CD4-positive, alpha-beta memory T cell (primary cell): ENCODE measurements at places on chromosomes 2 and 18. TPM values are rescaled to one million over a fixed set of nuclear protein-coding genes. Genes with fewer than 3 reads are reported as not detected.

GRCh38 chr18:73843455-73843854 is 304.2 kb downstream of the FBXO15 start:
- no peaks in the 10 kb centered on the region for H3K27me3 ChIP-seq
- H3K27ac ChIP-seq = no peak overlapping the region
- H3K36me3 ChIP-seq = no peaks in the 10 kb centered on the region

DNA sequence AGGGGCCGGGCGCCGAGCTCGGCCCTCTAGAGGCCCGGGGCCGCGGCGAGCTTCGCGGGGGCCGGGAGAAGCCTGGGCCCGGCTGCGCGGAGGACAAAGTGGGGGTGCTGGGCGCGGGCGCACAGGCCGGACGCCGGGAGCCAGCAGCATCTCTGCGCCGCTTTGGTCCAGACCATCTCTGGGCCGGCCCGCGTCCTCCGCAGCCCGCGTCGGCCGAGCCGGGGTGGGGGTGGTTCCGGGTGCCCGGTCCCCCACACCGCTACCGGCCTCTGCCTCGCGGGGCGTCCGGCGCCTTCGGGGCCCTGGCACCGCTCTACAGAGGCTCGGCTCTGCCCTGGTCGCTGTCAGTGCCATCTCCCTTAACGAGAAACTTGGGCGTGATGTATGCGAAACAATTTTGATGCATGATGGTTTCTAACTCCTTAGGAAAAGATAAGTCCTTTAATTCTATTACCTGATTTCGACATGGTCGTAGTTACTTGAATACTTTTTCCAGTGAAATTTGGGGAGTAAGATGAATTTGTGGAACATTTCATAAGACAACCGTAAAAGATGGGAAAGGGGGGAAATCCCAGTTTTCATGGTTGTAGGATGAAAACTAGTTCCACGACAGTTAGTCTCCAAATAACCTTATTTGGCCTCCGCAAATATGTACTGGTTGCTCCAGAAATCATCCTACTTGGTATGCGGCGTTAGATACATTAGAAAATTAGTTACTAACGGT is 562 bp downstream of the TWSG1 start:
- no peak for DNase-seq
- H3K27me3 ChIP-seq = no peaks in the 10 kb centered on the region
- H3K4me3 ChIP-seq = peak overlapping the region; percentile 62
- H3K4me1 ChIP-seq = peaks cover 17% of the 10 kb centered on the region

GRCh38 chr2:215269397-215270117 is 42.3 kb upstream of the ATIC start:
- H3K36me3 ChIP-seq = no peaks in the 10 kb centered on the region
- no peaks in the 10 kb centered on the region for H3K4me1 ChIP-seq
- peak; percentile 47 for DNase-seq
- H3K27ac ChIP-seq = no peak overlapping the region
- no peak overlapping the region for H3K4me3 ChIP-seq

DNA sequence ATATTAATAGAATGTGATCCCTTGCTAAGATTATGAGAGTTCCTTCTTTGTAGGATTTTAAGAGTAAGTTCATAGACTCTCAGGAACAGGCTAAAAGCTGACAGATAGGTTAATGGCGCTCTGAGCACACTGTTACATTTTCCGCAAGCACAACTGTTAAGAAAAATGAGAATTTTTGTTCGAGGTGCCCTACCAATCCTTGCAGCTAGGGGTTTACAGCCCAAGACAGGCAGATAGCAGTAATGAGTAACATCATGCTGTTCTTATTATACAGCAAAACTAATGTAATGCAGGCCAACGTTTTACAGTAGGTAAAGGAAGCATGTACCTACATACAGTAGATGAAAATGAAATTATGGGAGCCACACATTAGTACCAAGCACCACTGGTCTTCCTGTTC is 11.2 kb upstream of the BOD1L2 start:
- no peaks in the 10 kb centered on the region for H3K27me3 ChIP-seq
- no peaks in the 10 kb centered on the region for H3K4me1 ChIP-seq
- DNase-seq = no peak
- H3K4me3 ChIP-seq = no peak overlapping the region
- H3K27ac ChIP-seq = no peak overlapping the region
- H3K36me3 ChIP-seq = no peaks in the 10 kb centered on the region

DNA sequence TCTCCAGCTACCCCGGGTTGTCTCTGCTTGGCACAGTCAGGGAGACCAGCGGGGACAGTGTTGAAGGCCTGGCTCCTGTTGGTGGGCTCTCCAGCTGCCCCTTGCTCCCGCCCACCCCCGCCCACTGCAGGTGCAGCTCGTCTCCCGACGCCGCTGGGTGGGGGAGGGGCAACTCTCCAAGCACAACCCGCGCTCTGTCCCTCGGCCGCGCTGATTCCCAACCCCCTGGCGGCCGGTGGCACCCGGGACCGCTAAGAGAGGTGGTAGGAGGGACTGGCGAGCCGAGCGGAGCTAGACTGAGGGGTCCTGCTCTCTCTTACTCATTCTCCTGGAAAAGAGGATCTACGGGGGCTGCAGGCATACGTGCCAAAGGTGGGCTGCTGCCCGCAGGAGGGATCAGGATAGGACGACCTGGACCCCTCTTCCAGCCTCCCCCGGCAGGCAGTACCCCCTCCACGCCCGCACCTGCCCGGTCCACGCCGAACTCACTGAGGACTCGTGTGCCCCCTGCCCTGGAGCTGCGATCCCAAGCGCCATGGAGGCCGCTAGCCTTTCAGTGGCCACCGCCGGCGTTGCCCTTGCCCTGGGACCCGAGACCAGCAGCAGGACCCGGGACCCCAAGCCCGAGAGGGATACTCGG is 44.5 kb downstream of the DDX18 start:
- no peak for DNase-seq
- H3K36me3 ChIP-seq = no peaks in the 10 kb centered on the region
- H3K4me3 ChIP-seq = no peak overlapping the region
- H3K4me1 ChIP-seq = no peaks in the 10 kb centered on the region
- no peak overlapping the region for H3K27ac ChIP-seq

GRCh38 chr18:77103991-77104531 is 28.5 kb downstream of the MBP start:
- no peaks in the 10 kb centered on the region for H3K27me3 ChIP-seq
- peaks cover 99% of the 10 kb centered on the region for H3K4me1 ChIP-seq
- peak overlapping the region; percentile 33 for H3K27ac ChIP-seq
- DNase-seq = no peak
- no peak overlapping the region for H3K4me3 ChIP-seq
- peaks cover 15% of the 10 kb centered on the region for H3K36me3 ChIP-seq

DNA sequence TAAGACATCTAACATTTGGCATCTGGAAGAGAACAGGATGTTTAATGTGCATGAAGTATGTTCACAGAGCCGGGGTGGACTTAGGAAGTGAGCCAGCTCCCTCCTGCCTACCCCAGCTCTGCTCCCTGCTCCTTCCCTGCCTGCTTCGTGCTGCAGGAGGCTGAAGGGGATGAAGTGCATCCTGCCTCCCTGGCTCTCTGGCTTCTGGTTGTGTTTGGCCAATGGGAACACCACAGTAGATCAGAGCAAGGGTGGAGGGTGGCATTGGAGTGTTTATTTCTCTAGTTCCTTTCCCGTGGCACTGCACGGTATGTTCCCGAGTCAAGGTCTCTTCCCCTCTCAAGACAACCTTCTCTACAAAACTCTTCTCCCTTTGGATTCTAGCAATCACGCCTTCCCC is 379.9 kb downstream of the CLIP4 start:
- H3K27ac ChIP-seq = no peak overlapping the region
- no peaks in the 10 kb centered on the region for H3K27me3 ChIP-seq
- no peak for DNase-seq
- no peak overlapping the region for H3K4me3 ChIP-seq

DNA sequence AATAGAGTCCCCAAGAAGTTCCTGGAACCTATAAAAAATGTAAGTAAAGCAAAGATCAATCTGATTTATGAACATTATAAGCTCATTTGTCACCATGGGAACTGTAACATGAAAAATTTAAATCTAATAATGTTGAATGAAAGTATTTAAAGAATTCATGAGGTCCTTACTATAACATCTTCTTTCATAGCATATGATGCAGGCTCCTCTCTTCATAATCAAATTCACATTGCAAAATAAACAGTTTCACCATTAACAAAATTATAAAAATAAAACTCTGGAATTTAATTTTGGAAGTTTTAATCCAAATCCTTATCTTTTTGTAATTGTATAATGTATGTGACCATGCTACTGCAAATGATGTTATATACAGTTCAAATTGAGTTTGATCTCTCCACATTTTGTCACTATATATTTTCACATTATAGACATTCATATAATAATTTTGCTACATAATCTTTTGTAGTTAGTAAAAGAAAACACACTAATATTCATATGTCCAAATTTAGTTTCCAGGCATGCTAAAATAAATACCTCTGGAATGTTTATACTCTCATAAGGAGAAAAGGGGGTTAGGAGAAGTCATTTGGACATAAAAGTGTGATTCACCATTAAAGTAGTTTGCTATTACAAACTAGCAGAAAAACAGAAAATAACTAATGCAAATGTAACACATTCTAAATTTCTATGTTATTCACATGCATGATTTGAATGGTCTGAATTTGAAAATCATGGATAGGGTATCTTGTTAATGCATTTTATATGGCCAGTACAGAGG is 954.1 kb downstream of the DSC3 start:
- DNase-seq = no peak
- H3K36me3 ChIP-seq = no peaks in the 10 kb centered on the region
- H3K27me3 ChIP-seq = no peaks in the 10 kb centered on the region
- no peak overlapping the region for H3K27ac ChIP-seq
- no peak overlapping the region for H3K4me3 ChIP-seq
- no peaks in the 10 kb centered on the region for H3K4me1 ChIP-seq

GRCh38 chr2:166572937-166573336 is 78.9 kb upstream of the SCN7A start:
- no peak overlapping the region for H3K27ac ChIP-seq
- no peaks in the 10 kb centered on the region for H3K4me1 ChIP-seq
- no peaks in the 10 kb centered on the region for H3K36me3 ChIP-seq
- DNase-seq = no peak

DNA sequence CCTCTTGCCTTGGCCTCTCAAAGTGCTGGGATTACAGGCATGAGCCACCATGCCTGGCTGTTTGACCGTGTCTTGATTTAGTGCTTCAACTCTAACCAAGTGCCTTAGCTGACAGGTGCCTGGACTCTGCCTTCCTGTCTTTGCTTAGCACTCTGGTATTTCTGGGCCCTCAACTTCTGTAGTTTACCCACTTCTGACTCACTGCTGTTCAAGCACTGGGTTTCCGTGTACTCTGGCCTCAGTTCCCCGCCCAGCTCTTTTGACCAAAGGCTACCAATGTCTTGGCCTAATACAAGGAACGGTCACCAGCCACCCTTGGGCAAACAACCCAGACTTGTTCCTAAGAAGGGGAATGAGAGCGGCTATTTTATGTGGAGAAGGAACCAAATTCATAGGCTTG is 35.7 kb upstream of the CABLES1 start:
- H3K36me3 ChIP-seq = no peaks in the 10 kb centered on the region
- no peaks in the 10 kb centered on the region for H3K4me1 ChIP-seq
- H3K4me3 ChIP-seq = no peak overlapping the region
- DNase-seq = no peak

DNA sequence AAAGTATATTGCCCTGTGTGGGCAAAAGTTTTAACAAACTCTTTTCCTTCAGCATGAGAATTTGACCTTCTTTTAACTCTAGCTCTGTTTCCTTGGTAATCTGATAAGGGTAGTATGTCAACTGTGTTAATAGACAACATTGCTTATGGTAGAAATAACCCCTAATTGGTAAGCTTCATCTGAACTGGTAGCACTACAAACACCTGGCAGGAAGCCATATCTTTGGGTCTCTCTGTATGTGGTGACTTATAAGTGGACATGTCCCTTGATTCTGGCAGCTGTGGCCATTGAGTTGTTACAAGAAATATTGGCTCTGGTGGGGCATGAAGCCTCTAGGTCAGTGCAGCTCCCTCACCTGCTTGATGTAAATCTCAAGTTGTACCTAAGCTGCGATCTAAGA is 46.9 kb downstream of the MBD5 start:
- no peaks in the 10 kb centered on the region for H3K27me3 ChIP-seq
- H3K27ac ChIP-seq = no peak overlapping the region
- no peaks in the 10 kb centered on the region for H3K4me1 ChIP-seq

- no peak overlapping the region for H3K4me3 ChIP-seq
- H3K36me3 ChIP-seq = peaks cover 36% of the 10 kb centered on the region
- H3K4me1 ChIP-seq = no peaks in the 10 kb centered on the region
- no peak overlapping the region for H3K27ac ChIP-seq
- DNase-seq = no peak
Measured at GRCh38 chr2:99404797-99405669, 67.8 kb downstream of the EIF5B start.

- H3K4me3 ChIP-seq = no peak overlapping the region
- no peaks in the 10 kb centered on the region for H3K27me3 ChIP-seq
- peaks cover 9% of the 10 kb centered on the region for H3K36me3 ChIP-seq
Measured at GRCh38 chr2:70981421-70981820, 3.0 kb downstream of the ANKRD53 start.

IL1R2 gene
- total RNA-seq = not detected

GCKR gene
- total RNA-seq = not detected

FHOD3 gene
- total RNA-seq = not detected

SCRN3 gene
- total RNA-seq = 15.2 TPM
